GM23248 (cell line): ENCODE measurements at places on chromosomes 11 and 22. TPM values are rescaled to one million over a fixed set of nuclear protein-coding genes. Genes with fewer than 3 reads are reported as not detected.

FGF4 gene
- not detected in 2 replicates for total RNA-seq

APOBEC3B gene
- 2.3 and 4.1 TPM in 2 replicates for total RNA-seq

ARHGAP42 gene
- 2.3 and 2.7 TPM in 2 replicates for total RNA-seq

DNA sequence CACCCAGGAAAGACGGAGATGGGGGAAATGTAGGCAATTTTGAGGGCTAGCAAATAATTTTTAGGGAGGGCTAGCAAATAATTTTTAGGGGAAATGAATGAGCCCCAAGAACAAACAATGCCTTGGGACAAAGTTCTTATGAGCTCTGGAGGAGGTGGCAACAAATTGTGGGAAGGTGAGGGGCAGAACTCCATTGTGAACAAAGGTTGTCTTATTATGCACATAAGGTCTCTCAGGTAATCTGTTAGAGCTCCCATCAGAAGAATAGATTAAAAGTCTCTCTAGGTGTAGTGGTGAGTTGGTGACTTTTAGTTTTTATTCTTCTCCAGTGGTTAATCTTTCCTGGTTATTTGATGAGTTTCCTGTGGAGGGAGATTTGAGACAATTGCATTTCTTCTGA lies 2.4 kb upstream of the PRPF19 start:
- DNase-seq: no peak

DNA sequence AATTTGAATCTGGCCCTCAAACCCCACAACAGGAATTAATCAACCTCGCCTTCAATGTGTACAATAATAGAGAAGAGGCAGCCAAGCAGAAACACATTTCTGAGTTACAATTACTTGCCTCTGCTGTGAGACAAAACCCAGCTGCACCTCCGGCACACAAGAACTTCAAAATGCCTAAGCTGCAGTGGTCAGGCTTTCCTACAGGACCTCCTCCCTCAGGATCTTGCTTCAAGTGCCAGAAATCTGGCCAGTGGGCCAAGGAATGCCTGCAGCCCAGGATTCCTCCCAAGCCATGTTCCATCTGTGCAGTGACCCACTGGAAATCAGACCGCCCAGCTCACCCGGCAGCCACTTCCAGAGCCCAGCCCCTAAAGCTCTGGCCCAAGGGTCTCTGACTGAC lies 3.4 kb upstream of the NDUFC2 start:
- DNase-seq: no peak

DNA sequence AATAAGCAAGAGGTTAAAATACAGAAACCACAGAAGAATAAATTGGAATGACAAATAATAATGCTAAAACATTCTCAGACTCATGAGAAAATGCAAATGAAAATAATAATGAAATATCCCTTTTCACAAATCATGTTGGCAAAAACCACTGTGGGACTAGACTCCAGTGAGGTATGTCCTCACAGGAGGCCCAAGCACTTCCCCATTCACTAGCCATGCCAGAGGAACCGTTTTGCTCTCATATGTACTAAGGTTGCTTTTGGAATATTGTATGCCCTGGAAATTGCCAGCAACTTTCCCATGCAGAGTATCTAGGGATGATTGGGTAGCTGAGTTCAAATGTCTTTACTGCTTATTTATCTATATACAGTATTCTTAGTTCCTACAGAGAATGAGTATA lies 106.2 kb upstream of the CHORDC1 start:
- DNase-seq: no peak

DNA sequence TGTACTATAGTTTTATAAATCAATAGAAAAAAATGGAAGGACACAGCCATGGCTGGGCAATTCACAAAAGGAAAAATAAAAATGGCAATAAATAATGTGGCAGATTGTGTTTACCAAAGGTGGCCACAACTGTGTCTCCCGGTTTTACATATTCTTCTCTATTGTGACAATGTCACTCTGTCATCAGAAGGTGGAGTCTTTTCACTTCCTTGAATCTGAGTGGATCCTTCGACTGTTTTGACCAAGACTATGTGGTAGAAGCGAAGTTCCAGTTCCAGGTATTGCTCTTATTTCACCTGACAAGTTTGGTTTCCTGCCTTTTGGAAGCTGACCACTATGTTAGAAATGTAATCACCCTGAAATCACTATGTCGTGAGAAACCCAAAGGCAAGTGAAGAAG lies 31.0 kb upstream of the HSD17B12 start:
- no peak for DNase-seq

GRCh38 chr11:112627588-112628045 lies 333.6 kb upstream of the NCAM1 start:
- DNase-seq: no peak

DNA sequence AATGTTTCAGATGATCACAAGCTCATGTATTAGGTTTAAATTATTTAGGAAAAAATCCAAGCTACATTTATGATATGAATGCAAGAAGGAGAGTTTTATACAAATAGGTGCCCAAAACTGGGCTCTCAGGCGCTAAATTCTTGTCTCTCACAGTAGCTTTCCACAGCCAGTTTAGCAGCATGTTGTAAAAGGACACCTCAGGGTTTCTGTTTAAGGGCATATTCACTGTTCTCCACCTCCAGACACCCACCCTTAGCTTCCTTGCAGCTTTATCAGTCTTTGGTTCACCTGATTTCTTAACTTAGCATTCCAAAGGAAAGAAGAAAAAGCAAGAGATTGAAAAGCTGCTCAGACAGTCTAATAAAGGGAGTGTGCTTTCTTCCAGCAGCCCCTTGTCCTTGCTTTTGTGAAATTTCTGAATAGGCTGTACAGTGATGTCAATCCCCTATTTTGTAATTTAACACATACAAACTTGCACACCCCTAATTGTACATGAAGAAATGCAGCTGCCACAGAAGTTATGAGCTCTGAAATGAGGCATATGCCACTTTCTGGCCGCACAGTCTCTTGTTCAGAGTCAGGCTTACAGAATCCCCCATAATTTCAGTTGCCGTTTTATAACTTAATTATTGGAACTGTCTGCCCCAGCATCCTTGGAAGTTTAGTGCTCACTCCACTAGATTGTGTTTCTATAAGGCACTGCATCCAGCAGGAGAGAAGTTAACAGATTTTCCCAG lies 262.1 kb downstream of the DDX10 start:
- DNase-seq: no peak

GRCh38 chr22:48781391-48781790 lies 1046.3 kb downstream of the BRD1 start:
- DNase-seq: no peak

DNA sequence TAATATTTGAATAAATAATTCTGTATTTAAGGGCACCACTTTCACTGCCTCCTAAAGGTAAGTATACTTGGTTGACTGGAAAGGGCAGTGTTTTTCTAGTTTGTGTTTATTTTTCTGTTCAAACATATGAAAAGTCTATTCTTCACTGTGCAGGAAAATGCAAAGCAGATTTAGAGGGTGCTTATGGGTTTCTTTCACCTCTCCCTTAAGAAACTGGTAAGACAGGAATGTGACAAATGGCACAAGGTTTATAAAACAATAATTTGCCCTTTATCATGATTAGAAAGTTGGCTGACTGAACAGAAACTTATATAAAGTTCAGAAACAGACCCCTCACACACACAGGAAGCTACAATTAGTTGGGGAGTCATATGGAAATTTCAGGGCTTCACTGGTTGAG lies 60.6 kb downstream of the PLEKHA7 start:
- DNase-seq: no peak

- DNase-seq: peak; percentile 80
These were observed 1122.8 kb upstream of the CCDC90B start for GRCh38 chr11:84408946-84409411.

- DNase-seq: no peak
These were observed 6.0 kb upstream of the XKR3 start for GRCh38 chr22:16831257-16831656.

GRCh38 chr11:104163100-104164027 lies 583 bp downstream of the PDGFD start:
- DNase-seq: peak; percentile 28
